Cardiac ventricle fibroblast (primary cell): ENCODE measurements at places on chromosomes 5 and 9. TPM values are rescaled to one million over a fixed set of nuclear protein-coding genes. Genes with fewer than 3 reads are reported as not detected.

HSD17B4 gene
- 149 and 195 TPM in 2 replicates for total RNA-seq

GFI1B gene
- not detected in 2 replicates for total RNA-seq

PRLR gene
- total RNA-seq, result 0.05 and 1.1 TPM in 2 replicates

EIF4E1B gene
- not detected in 2 replicates for total RNA-seq

ADAMTS2 gene
- 112 and 121 TPM in 2 replicates for total RNA-seq

INSYN2B gene
- total RNA-seq, result 10.7 and 14.5 TPM in 2 replicates

PGM5 gene
- 0.88 and 1.7 TPM in 2 replicates for total RNA-seq

THBS4 gene
- total RNA-seq, result 0.87 TPM in 1 of 2 replicates, not detected in the other

ZNF658 gene
- 2.4 TPM in 2 replicates for total RNA-seq

C9orf43 gene
- 0.24 and 0.44 TPM in 2 replicates for total RNA-seq

SHOC1 gene
- total RNA-seq, result not detected in 2 replicates

LECT2 gene
- total RNA-seq, result not detected in 2 replicates

ZFP2 gene
- 1.3 and 2.8 TPM in 2 replicates for total RNA-seq

FKBP15 gene
- 14.3 and 17.8 TPM in 2 replicates for total RNA-seq

PSD2 gene
- total RNA-seq, result not detected in 2 replicates

MXD3 gene
- total RNA-seq, result 10.5 and 16.7 TPM in 2 replicates

SMARCA2 gene
- total RNA-seq, result 67.6 and 68.3 TPM in 2 replicates

GABRA1 gene
- not detected in 2 replicates for total RNA-seq

IQGAP2 gene
- 0.69 and 2.9 TPM in 2 replicates for total RNA-seq

COL23A1 gene
- total RNA-seq, result 0.29 and 0.75 TPM in 2 replicates

TMED9 gene
- 191 and 212 TPM in 2 replicates for total RNA-seq

PKD2L2 gene
- total RNA-seq, result not detected in 2 replicates

NTRK2 gene
- 1.1 and 1.2 TPM in 2 replicates for total RNA-seq

PCDHGA12 gene
- total RNA-seq, result 41.9 and 43.9 TPM in 2 replicates

PHF24 gene
- 0.05 and 0.06 TPM in 2 replicates for total RNA-seq

SLC36A2 gene
- total RNA-seq, result not detected in 2 replicates

SEMA5A gene
- 17.5 and 17.8 TPM in 2 replicates for total RNA-seq

PCDHB7 gene
- total RNA-seq, result 1.2 and 1.3 TPM in 2 replicates

PANK3 gene
- 20.0 and 25.1 TPM in 2 replicates for total RNA-seq

DBH gene
- not detected in 2 replicates for total RNA-seq

GADD45G gene
- 0.64 and 1.6 TPM in 2 replicates for total RNA-seq
